ENCODE measurements at places on chromosomes 13 and 19. TPM values are rescaled to one million over a fixed set of nuclear protein-coding genes. Genes with fewer than 3 reads are reported as not detected.
A peak's percentile ranks its signal among the peaks of the same experiment; 100 is the strongest.

DNA sequence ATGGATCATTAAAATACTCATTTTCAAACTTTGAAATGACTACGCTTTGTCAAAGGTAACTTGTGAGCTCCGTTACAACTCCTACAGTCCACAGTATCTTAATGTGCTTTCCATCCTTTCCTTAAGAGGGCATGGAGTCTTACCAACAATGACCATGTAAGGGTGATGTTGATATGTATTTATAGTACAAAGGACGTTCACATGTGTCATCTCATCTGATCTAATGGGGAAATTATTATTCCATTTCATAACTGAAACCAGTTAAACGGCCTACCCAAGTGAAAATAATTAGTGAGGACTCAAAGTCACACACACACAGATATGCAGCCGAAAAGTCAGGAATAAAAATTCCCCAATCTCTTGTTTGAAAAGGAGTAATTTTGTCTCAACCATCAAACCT is 9.6 kb downstream of the USP12 start:
- H3K27ac ChIP-seq = no peak overlapping the region
- peaks cover 25% of the 10 kb centered on the region for H3K36me3 ChIP-seq
- no peaks in the 10 kb centered on the region for H3K27me3 ChIP-seq
- H3K4me3 ChIP-seq = no peak overlapping the region
- H3K4me1 ChIP-seq = peaks cover 40% of the 10 kb centered on the region
- DNase-seq = no peak

DNA sequence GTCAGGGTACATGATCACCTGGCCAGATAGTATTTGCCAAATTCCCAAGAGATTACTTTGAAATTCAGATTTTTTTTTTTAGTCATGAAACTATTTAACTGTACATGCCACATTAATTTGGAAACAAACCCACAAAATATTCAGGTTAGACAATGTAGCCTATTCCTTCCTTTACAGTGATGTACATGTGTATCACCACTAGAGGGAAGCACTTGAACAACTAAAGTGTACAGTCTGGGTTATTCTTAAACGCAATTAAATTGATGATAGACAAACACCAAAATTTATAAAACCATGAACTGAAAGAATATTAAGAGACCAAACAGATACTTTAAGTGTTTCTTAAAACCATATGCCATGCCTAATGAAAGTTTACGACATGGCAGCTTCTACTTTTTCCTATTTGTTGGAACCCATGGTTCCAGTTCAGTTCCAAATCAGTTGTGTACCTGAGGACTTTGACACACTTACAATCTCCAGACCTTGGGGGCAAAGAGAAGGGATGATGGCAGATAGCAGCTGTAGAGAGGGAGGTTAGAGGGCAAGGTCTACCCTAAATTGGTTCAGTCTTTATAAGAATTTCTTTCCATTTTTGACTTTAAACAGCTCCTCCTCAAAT is 52.8 kb downstream of the TNFSF13B start:
- H3K27me3 ChIP-seq = peaks cover 10% of the 10 kb centered on the region
- DNase-seq = no peak

DNA sequence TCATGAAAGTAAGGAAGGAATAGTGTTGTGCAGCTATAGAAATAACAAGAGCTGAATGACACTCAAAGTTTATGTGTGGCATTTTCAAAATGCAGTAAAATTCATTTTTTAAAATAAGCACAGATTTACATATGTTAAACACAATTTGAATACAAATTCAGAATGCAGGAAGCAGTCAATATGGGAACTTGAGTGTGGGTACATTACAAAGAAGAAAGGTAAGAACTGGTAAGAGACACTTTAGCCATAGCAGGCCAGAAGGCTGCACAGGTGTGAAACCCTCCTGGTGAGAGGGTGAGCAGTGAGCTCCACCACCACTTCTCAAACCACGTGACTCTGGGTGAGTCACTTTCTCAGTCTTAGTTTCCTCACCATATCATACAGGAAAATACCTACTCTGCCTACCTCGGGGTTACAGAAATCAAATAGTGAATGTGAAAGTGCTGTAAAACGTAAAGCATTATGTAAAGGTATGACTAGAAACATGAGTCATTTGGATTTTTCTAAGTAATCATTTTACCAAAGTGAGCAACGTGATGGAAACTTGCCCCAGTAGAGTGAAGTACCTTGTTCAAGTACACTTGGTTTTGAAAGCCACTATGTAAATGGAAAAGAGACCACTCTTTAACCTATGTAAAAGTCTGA is 40.5 kb downstream of the USP12 start:
- DNase-seq = peak; percentile 85
- peaks cover 28% of the 10 kb centered on the region for H3K36me3 ChIP-seq
- peak overlapping the region; percentile 26 for H3K4me3 ChIP-seq
- H3K27ac ChIP-seq = peak overlapping the region; percentile 76
- no peaks in the 10 kb centered on the region for H3K27me3 ChIP-seq
- peaks cover 72% of the 10 kb centered on the region for H3K4me1 ChIP-seq

Gene KLK3
- not detected for total RNA-seq

GRCh38 chr19:42653841-42654240 is 59.1 kb upstream of the CEACAM8 start:
- H3K4me1 ChIP-seq = no peaks in the 10 kb centered on the region
- H3K27ac ChIP-seq = no peak overlapping the region
- peaks cover 4% of the 10 kb centered on the region for H3K27me3 ChIP-seq

Gene KLK8
- not detected for total RNA-seq

Gene DMAC2
- total RNA-seq = 44.8 TPM

DNA sequence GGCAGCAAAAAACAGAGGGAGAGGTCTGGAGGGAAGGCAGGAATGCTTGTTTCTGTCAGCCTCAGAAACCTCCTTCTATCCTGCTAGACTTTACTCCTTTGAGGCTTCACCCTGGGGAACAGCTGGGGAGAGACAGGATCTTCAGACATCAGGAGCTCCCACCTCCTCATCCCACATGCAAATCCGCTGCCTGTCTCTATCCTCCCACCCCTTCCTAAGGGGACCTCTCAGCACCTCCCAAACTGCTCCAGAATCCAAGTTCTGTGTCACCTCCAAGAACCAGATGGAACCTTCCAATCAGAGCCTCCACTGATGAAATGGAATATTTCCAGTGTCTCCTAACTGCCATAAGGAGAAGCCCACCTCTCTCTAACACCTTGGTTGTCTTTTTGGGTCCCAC is 9.7 kb upstream of the ERCC2 start:
- no peaks in the 10 kb centered on the region for H3K4me1 ChIP-seq
- no peaks in the 10 kb centered on the region for H3K36me3 ChIP-seq

Gene ICAM1
- 11.1 TPM for total RNA-seq

DNA sequence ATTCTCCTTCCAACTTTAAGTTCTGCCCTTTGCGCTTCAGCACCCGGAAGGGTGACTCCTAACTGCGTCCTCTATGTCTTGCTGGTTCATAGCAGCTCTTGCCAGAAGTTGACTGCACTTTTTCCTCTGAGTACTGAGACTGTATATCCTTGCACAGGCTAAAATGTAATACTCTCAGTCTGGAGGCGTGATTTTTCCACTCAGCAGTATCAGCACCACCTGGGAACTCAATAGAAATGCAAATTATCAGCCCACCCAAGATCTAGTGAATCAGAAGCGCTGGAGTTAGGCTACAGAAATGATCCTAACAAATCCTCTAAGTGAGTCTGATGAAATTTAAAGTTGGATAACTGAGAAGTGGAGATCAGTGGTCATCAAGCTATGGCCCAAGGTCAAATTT is 1611.9 kb upstream of the SLC10A2 start:
- no peaks in the 10 kb centered on the region for H3K36me3 ChIP-seq
- H3K4me1 ChIP-seq = no peaks in the 10 kb centered on the region
- no peak overlapping the region for H3K27ac ChIP-seq

Gene C19orf38
- total RNA-seq = 1.1 TPM

Gene PBX4
- total RNA-seq = 34.1 TPM

- H3K27me3 ChIP-seq = no peaks in the 10 kb centered on the region
- H3K4me1 ChIP-seq = no peaks in the 10 kb centered on the region
- H3K36me3 ChIP-seq = peaks cover 28% of the 10 kb centered on the region
- DNase-seq = no peak
- no peak overlapping the region for H3K27ac ChIP-seq
Observed at GRCh38 chr19:40705950-40706619, 10.6 kb downstream of the COQ8B start.

DNA sequence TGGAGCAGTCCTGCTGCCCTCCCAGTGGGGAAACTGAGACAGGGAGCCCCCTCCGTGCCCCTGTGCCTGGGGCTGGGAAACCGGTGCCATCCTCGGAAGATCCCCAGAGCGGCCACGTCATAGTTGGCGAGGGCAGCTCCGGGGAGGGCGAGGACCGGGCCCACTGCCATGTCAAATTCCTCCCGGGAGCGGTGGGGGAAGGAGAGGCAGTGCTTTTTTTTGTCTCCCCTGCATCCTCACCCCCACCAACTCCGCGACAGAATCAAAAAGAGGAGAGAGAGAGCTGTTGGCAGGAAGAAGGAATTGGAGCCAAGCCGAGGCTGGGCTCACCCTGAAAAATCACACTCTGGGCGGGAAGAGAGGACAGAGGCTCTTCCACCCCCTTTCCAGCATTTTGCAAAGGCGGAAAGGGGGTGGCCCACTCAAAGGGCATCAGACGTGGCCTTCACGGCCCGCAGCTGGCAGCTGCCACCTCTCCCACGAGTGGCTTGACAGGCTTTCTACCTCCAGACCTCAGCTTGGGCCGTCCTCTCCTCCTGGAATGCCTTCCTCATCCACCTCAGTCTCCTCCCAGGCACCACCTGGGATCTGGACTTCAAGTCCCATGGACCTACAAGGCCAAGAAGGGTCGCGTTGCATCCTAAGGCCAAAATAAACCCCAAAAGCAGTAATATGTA is 19.6 kb upstream of the NFIC start:
- no peaks in the 10 kb centered on the region for H3K36me3 ChIP-seq
- no peak overlapping the region for H3K4me3 ChIP-seq
- no peaks in the 10 kb centered on the region for H3K27me3 ChIP-seq

- H3K4me3 ChIP-seq = no peak overlapping the region
- peaks cover 34% of the 10 kb centered on the region for H3K27me3 ChIP-seq
- H3K27ac ChIP-seq = no peak overlapping the region
- no peaks in the 10 kb centered on the region for H3K36me3 ChIP-seq
- no peak for DNase-seq
- no peaks in the 10 kb centered on the region for H3K4me1 ChIP-seq
Observed at GRCh38 chr13:43295825-43296564, 272.6 kb downstream of the DNAJC15 start.

- no peak for DNase-seq
- no peak overlapping the region for H3K4me3 ChIP-seq
- H3K36me3 ChIP-seq = peaks cover 55% of the 10 kb centered on the region
Observed at GRCh38 chr19:38691938-38692457, 44.5 kb downstream of the ACTN4 start.

- H3K36me3 ChIP-seq = no peaks in the 10 kb centered on the region
- no peaks in the 10 kb centered on the region for H3K27me3 ChIP-seq
- no peaks in the 10 kb centered on the region for H3K4me1 ChIP-seq
- no peak overlapping the region for H3K4me3 ChIP-seq
- no peak for DNase-seq
- H3K27ac ChIP-seq = no peak overlapping the region
Observed at GRCh38 chr19:31545777-31546176, 196.5 kb upstream of the TSHZ3 start.

DNA sequence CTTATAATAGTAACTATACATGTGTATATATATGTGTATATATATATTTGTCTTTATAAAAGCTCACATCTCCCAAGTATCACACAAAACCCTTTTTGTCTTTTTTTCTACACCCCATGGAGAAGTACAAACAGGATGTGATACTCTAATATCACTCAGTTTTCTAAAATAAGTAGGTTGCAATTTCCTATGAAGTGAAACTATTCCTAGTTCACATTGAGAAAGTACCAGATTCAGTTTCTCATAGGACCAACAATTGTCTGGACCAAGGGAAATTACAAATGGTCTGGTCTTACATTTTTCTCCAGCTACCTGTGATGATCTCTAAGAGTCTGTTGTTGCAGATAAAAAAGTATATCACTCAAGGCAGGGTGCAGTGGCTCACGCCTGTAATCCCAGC is 17.9 kb upstream of the LILRB1 start:
- H3K36me3 ChIP-seq = no peaks in the 10 kb centered on the region
- H3K4me3 ChIP-seq = no peak overlapping the region
- peaks cover 14% of the 10 kb centered on the region for H3K27me3 ChIP-seq
- H3K4me1 ChIP-seq = peaks cover 8% of the 10 kb centered on the region

Gene CCDC122
- total RNA-seq = 0.68 TPM

Gene CYP2A13
- not detected for total RNA-seq

- DNase-seq = no peak
- H3K27ac ChIP-seq = no peak overlapping the region
- H3K4me1 ChIP-seq = no peaks in the 10 kb centered on the region
- peaks cover 3% of the 10 kb centered on the region for H3K36me3 ChIP-seq
Observed at GRCh38 chr13:111973605-111974340, 93.2 kb upstream of the SOX1 start.

Measured in activated CD8-positive, alpha-beta T cell treated with anti-CD3 and anti-CD28 coated beads, Interleukin-2, amount 10 ng/mL, durations not matched to agents 7 days and 5 days (primary cell).